Adrenal gland (tissue), 19 donors: ENCODE measurements at places on chromosomes 1 and 21.

GRCh38 chr1:21631944-21632887, 36.9 kb downstream of the RAP1GAP start:
- peak overlapping the region; percentile 68 for H3K27ac ChIP-seq
- H3K4me3 ChIP-seq, result no peak overlapping the region
- H3K27me3 ChIP-seq, result no peaks in the 10 kb centered on the region
- peaks cover 8% of the 10 kb centered on the region for H3K4me1 ChIP-seq

DNA sequence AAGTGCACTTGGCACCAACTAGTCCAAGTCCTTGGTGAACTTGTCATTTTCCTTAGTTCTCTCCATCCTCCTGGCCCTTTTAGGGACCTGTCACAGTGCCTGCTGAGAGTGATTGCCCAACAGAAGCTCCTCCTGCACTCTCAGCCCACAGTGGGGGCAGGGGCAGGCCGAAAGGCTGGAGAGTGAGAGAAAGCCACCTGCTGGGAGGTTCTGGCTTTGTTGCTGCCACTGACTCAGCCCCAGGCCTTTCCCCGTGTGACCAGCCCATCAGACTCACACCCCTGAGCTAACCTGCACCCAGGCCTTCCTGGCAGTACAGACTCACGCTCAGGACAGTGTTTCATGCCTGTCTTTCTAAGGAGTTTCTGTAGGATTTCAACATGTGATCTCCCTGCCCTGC, 17.1 kb upstream of the PROK1 start:
- no peaks in the 10 kb centered on the region for H3K27me3 ChIP-seq
- H3K4me3 ChIP-seq, result no peak overlapping the region
- H3K27ac ChIP-seq, result no peak overlapping the region
- peak; percentile 83 for DNase-seq
- H3K4me1 ChIP-seq, result peaks cover 18% of the 10 kb centered on the region

DNA sequence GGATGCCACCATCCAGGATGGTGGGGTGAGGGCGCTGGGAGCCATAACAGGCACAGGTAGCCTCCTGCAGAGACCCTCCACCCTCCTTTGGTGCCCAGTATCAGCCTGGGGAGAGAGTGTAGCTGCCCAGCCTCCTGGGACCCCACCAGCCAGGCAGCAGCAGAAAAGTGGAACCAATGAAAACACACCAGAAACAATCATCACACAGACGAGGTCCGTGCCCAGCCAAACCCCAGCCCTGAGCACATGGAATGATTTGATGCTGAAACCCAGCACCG, 285.1 kb downstream of the PTPRU start:
- no peak overlapping the region for H3K27ac ChIP-seq
- H3K4me1 ChIP-seq, result no peaks in the 10 kb centered on the region
- no peak overlapping the region for H3K4me3 ChIP-seq
- H3K27me3 ChIP-seq, result no peaks in the 10 kb centered on the region
- DNase-seq, result no peak
- H3K36me3 ChIP-seq, result no peaks in the 10 kb centered on the region

DNA sequence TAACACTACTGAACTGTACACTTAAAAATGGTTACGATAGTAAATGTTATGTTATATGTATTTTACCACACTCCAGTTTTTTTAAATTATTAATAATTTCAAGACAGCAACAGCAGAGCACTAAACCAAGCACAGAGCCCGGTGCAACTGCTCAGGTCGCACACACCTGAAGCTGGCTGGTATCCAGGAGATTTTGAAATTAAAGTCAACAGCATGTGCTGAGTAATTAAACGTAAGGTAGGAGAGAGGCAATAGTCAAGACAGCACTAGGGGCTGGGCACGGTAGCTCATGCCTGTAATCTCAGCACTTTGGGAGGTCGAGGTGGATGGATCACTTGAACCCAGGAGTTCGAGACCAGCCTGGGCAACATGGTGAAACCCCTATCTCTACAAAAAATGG, 35.1 kb upstream of the SLC30A10 start:
- DNase-seq, result no peak
- no peak overlapping the region for H3K4me3 ChIP-seq

DNA sequence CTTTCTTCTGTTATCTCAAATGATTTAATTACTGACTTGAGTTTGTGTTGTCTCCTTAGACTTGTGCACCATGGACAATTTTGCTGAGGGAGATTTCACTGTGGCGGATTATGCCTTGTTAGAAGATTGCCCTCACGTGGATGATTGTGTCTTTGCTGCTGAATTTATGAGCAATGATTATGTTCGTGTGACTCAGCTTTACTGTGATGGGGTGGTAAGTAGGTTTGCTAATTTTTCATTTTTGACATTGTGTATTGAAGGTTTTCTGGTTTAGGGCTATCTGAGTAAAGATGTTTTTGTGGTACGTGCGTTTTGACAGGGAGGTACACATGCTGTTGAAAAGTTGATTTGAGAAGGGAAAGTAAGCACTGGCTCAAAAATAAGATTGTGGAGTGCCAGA, 14.1 kb downstream of the TTC3 start:
- peak overlapping the region; percentile 6 for H3K27ac ChIP-seq
- H3K36me3 ChIP-seq, result no peaks in the 10 kb centered on the region
- DNase-seq, result peak; percentile 31
- no peaks in the 10 kb centered on the region for H3K27me3 ChIP-seq

DNA sequence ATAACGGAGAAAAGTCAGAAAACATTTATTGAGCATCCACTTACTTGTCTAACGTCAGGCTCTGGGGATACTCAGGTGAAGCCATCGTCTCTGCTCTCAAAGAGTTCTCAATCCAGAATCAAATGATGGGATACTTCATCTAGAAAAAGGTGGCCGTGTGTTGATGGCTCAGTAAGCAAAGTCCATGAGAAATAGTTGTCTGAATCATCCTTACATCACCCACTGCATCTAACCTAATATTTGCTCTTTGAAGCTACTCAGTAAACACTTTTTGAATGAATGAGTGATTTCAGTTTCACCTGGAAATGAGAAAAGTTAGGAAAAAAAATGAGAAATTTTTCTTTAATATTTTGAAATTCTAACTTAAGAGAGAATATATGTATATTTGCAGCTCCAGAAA, 155.3 kb upstream of the PKN2 start:
- H3K36me3 ChIP-seq, result no peaks in the 10 kb centered on the region
- no peaks in the 10 kb centered on the region for H3K4me1 ChIP-seq
- DNase-seq, result no peak
- no peaks in the 10 kb centered on the region for H3K27me3 ChIP-seq

DNA sequence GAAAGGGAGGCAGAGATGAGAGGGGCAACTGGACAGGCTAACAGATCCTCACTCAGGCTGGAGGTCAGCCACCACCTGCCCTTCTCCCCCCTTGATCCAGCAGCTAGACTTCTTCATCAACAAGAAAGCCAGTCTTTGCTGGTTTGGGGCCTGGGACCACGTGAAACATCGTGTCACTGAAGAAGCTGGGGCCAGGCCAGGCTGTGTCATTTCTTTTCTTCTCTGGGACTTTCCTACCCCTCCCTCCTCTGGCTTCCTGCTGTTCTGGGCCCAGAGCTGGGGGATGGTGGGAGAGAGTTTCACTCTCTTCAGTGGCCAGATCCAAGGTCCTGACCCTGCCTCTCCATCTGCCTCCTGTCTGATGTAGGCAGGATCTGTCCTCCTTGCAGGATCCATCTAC, 18.1 kb upstream of the SLC26A9 start:
- no peaks in the 10 kb centered on the region for H3K36me3 ChIP-seq
- H3K27me3 ChIP-seq, result peaks cover 4% of the 10 kb centered on the region
- H3K27ac ChIP-seq, result no peak overlapping the region
- H3K4me3 ChIP-seq, result no peak overlapping the region

GRCh38 chr1:186014370-186015037, 280.3 kb downstream of the HMCN1 start:
- no peaks in the 10 kb centered on the region for H3K27me3 ChIP-seq
- no peak overlapping the region for H3K4me3 ChIP-seq
- DNase-seq, result no peak
- no peak overlapping the region for H3K27ac ChIP-seq

GRCh38 chr21:16538405-16538804, 808.6 kb downstream of the USP25 start:
- no peak overlapping the region for H3K4me3 ChIP-seq
- no peaks in the 10 kb centered on the region for H3K36me3 ChIP-seq
- no peak overlapping the region for H3K27ac ChIP-seq
- no peak for DNase-seq
- H3K27me3 ChIP-seq, result no peaks in the 10 kb centered on the region

- peaks cover 24% of the 10 kb centered on the region for H3K36me3 ChIP-seq
- peaks cover 61% of the 10 kb centered on the region for H3K4me1 ChIP-seq
- DNase-seq, result peak; percentile 83
- H3K27me3 ChIP-seq, result no peaks in the 10 kb centered on the region
- no peak overlapping the region for H3K4me3 ChIP-seq
Observed at GRCh38 chr1:91736715-91737615, 149.0 kb downstream of the TGFBR3 start.

DNA sequence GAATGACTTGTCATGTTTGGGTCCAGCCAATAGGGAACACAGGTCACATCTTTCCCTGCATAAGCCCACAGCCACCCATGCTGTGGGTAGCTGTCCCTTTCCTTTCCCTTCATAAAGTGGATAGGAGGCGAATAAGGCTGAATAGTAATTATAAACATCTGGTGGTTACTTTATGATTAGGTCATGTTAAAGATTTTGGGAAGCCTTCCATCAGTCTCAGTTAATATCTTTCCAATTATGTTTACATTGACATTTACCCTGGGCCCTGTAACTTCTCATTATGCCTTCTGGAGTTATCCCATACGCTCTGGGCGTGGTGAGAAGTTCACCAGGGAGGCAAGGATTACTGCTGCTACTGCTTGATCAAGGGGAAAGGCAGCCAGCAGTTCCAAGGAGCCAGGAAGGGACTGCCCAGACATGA, 197.2 kb downstream of the HLX start:
- H3K4me3 ChIP-seq, result no peak overlapping the region
- no peak overlapping the region for H3K27ac ChIP-seq
- H3K36me3 ChIP-seq, result no peaks in the 10 kb centered on the region
- no peaks in the 10 kb centered on the region for H3K27me3 ChIP-seq
- H3K4me1 ChIP-seq, result no peaks in the 10 kb centered on the region
- no peak for DNase-seq

- no peak overlapping the region for H3K4me3 ChIP-seq
- H3K27me3 ChIP-seq, result no peaks in the 10 kb centered on the region
- peak; percentile 71 for DNase-seq
Observed at GRCh38 chr1:52925571-52926005, 1.5 kb upstream of the SCP2 start.
